Stimulated activated CD4-positive, alpha-beta T cell treated with anti-CD3 and anti-CD28 coated beads, TNF-alpha, amount 100 ng/mL, for 48 hours (primary cell): ENCODE measurements at places on chromosomes 6 and 20.

DNA sequence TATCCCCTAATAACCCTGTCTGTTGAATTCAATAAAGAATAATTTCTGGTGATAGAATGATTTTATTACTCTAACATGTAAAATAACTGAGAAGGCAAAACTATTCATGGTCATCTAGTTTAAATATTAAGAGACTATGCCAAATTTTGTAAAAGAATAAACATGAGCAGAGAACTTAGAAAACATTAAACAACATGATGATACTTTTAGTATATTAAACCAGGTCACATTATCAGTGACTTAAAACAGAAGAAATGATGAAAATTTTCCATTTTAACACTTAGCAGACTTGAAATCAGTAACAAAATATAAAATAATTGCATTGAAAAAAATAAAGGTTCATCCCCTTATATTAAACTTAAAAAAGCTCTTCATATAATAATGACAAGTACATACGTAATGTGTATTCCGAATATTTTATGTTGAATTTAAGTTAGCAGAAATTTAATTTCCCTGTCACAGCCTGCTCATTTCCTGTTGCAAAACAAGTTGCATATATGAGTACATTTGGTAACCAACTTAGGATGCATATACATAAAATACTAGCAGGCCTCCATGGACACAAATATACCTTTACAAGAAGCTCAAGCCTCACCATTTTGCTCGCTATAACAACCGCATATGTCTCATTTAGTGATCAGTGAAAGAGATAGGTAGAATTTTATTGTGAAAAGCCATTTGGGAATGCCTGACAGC, 40.6 kb downstream of the DTNBP1 start:
- no peak for DNase-seq

GRCh38 chr20:21982559-21982958, 277.1 kb downstream of the PAX1 start:
- no peak for DNase-seq

- DNase-seq = no peak
Observed at GRCh38 chr6:162181111-162181510, 546.5 kb downstream of the PRKN start.

- peak; percentile 28 for DNase-seq
Observed at GRCh38 chr6:149840345-149841075, 23.6 kb downstream of the LRP11 start.

GRCh38 chr6:111979633-111980032, 74.3 kb upstream of the CCN6 start:
- DNase-seq = no peak

GRCh38 chr20:42024653-42025052, 406.5 kb upstream of the CHD6 start:
- DNase-seq = no peak

GRCh38 chr6:108632441-108632840, 71.7 kb downstream of the FOXO3 start:
- DNase-seq = no peak

DNA sequence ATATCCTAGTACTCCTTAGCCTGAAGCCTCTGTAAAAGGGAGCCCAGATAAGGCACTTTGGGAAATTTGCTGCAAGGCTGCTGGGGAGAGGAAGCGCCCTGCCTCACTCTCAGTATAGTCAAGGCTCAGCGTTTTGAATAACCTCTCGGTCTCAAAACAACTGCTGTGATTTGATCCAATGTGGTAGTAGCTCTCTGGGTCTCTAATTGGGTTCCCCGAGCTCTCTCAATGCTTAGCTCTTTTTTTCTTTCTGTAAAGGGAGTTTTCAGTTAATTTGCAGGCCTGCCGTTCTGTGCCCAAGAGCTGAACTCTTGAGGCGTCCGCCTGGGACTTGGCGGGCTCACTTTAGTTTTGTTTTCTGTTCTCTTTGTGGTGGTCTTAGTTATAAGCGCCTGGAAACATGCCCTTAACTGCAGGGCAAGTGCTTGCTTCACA, 41.2 kb downstream of the ZHX3 start:
- no peak for DNase-seq

GRCh38 chr20:12528591-12529041, 480.2 kb upstream of the SPTLC3 start:
- no peak for DNase-seq

DNA sequence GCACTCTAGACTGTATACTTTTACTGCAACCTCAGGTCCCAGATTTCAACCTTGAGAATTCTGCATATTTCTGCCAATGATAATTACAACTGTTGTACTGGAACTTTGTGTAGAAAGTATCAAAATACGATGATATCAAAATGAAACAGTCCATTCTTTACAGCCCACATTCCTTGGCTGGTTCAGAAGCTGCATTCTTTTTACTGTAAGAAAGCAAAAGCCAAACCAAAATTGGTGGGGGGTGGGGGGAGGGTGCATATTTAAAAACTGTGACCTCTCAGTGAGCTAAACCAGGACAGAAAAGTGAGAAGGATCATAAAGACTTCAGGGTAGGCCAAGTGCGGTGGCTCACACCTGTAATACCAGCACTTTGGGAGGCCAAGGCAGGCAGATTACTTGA, 41.8 kb upstream of the UBR2 start:
- DNase-seq = no peak

- DNase-seq = no peak
Observed at GRCh38 chr6:170114956-170115855, 175.7 kb downstream of the DLL1 start.

DNA sequence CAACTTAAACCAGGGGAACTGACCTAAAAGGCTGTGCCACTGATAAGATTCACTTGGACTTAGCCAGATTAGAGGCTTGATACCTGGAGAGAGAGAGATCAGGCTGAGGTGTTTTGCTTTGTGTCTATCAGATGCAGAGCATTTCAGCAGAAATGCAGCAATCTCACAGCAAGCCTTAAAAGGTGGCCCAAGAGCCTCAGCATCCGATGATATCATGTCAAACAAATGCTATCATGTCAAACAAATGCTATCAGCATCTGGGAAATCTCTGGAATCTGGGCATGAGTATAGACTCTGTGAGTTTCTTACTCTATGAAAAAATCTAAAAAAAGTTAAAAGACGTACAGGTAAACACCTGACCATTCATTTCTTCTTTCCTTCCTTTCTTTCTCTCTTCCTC, 718.9 kb downstream of the EYS start:
- DNase-seq = no peak

DNA sequence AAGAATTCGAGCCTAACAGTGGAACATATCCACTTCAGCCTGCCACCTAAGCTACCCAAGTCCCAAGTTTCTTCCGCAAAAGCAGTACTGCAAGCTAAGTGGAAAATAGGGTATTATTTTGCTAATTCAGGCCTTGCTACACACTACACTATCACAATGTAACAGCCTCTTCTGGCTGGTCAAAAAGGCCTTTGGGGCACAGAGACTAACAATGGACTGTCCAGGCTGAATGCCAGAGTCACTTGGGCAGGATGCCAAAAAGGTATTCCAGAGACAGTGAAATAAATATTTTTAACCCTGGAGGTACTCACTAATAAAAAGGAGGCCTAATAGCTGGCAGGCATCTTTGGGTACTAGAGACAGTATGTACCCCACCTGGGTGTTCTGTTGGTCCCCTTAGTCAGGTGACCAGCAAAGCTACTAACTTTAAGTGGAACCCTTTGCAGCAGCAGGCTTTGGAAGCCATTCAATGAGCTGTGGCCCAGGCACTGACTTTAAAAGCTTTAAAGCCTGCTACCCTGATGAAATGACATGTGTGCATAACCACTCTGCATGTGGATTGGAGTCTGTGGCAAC, 692.1 kb downstream of the HTR1B start:
- no peak for DNase-seq

DNA sequence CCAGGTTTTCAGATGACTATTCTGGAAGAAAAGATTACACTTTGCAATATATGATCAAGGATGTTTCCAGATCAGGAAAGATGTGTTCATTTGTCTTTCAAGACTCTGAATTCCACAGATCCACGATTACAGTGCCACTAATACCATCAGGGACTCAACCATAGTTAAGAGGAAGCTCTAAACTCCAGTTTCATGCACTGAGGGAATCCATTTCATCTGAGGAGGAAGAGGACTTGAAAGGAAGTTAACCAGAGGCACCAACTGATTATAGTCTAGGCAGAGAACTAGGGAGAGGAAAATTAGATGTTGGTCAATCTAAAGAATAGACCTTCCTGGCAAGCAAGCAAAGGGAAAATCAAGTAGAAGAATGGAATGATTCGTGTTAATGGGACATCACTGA, 218.3 kb upstream of the PRDM1 start:
- DNase-seq = no peak

DNA sequence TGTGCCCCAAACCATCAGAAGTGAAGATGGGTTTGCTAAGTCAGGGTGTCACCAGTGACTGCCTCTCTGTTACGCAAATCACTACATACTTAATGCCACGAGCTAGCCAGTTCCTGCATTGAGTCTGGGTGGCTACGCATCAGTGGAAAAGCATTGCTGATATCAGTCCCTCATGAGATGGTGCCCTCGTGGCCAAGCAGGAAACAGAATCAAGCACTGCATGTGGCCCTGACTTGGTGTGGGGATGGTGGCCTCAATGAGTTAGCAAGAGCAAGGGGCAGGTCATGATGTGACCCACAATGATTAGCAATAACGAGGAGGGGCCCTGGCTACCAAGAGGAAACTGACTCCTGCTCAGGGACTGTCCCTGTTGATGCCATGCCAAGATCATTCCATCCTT, 51.6 kb upstream of the FNDC1 start:
- DNase-seq = no peak

- no peak for DNase-seq
Observed at GRCh38 chr6:82987416-82987815, 78.2 kb downstream of the UBE3D start.

- no peak for DNase-seq
Observed at GRCh38 chr6:45494416-45495135, 116.8 kb upstream of the SUPT3H start.

- no peak for DNase-seq
Observed at GRCh38 chr6:16204653-16205376, 33.6 kb upstream of the GMPR start.

DNA sequence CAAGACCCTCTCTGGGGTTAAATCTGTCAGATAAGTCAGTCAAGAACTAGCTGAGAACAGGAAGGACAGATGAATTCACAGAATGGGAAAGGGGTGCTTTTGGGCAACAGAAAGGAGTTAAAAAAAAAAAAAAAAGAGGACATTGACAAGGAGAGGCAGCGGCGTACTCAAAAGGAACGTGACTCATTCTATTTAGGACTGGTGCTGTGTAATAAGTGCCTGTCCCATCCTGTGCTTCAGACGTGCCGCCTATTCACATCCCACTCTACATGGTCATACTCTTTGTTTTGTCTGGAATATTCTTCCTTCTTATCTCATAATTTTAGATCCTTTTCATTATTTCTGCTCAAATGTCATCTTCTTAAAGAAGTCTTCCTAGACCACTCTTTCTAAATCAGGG, 101.1 kb upstream of the EMILIN3 start:
- DNase-seq = no peak

DNA sequence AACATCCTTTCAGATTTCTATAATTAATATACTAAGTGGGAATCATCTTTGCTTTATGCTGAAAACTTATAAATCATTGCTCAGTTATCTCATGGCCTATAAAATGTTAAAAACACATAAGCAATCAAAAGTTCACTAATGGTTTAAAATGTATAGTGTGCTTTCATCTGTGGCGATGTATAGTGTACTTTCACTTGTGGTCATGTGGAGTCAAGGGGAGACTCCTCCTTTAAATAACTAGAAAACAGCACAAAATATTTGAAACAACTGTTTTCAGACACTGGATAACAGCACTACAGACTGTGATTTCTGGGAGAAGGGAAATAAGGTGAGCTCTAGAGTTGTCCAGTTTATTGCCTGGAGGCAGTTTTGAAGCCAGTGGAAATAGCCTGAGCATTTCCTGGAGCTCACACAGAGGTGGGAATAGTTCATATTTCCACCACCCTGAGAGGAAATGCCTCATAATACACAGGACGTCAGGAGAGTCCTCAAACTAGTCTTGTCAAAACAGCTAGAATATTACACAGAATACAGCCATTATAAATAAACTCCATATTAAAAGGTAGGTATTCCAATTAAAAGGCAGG, 89.4 kb downstream of the CEP162 start:
- DNase-seq = no peak

GRCh38 chr6:116370760-116371119, at the start of gene DSE:
Gene DSE (plus strand): TSS chr6:116370947. CDS start chr6:116399251, 28,304 bp downstream.
- DNase-seq = no peak

DNA sequence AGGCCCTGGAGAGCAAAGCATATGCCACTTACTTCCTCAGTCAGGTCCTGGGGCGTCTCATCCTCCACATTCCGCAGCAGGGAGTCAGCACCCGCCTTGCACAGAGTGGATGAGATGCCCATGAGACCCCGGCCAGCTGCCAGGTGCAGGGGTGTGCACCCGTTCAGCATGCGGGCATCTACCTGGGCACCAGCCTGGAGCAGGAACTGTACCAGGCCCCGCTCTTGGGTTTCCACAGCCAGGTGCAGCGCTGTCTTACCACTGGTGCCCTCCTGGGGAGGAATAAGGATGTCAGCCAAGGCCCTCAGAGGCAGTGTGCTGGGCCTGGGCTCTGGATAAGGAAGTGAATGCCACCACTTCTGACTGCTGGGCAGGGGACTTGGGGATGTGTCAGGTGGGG, 2.7 kb upstream of the SLC35B2 start:
- no peak for DNase-seq

GRCh38 chr6:122406187-122406586, 6.7 kb downstream of the HSF2 start:
- DNase-seq = no peak

DNA sequence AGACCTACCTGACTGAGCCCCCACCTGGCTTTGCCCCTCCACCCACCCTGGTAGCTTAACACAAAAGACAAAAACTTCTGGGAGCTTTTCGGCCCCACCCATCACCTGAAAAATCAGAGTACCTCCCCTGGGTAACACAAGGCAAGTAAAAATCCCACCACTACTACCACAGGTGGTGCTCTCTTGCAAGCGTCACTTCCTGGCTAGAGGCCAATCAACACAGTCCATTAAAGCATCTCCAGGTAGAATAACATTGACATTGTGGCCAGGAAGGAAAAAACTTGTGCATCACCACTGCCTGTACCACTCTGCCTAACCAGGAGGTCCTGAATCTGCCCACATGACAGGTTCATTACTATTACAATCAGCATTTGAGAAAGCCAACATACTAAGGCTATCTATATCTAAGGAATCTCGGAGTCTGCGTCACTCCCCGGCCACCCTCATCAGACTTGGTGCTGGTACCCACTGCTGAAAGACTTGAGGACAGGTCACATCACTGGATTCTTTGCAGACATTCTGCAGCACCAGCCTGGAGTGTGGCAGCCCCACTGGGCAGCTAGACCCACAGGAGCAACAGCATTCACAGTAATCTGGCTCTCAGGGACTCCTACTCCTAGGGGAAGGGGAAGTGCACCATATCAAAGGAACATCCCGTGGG, 125.9 kb downstream of the CDK19 start:
- no peak for DNase-seq
